ENCODE measurements at places on chromosomes 13 and 19.
A peak's percentile ranks its signal among the peaks of the same experiment; 100 is the strongest.

DNA sequence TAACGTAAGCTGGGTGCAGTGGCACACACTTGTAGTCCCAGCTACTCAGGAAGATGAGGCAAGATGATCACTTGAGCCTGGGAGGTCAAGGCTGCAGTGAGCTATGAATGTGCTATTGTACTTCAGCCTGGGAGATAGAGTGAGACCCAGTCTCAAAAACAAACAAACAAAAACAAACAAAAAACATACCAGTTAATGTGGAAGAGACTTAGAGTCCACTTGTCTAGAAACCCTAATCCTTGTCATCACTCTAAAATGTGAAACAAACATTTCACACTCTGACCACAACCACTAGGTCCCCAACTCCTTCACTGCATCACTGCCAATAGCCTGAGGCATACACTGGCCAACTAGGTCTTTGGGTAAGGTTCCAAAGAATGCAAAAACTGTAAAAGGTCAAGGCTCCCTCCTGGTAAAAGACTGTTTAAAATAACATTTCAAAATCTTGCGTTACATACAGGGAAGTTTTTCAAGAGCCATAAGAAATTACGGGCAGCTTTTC is 28.6 kb upstream of the CYP2B6 start:
- DNase-seq, result no peak

DNA sequence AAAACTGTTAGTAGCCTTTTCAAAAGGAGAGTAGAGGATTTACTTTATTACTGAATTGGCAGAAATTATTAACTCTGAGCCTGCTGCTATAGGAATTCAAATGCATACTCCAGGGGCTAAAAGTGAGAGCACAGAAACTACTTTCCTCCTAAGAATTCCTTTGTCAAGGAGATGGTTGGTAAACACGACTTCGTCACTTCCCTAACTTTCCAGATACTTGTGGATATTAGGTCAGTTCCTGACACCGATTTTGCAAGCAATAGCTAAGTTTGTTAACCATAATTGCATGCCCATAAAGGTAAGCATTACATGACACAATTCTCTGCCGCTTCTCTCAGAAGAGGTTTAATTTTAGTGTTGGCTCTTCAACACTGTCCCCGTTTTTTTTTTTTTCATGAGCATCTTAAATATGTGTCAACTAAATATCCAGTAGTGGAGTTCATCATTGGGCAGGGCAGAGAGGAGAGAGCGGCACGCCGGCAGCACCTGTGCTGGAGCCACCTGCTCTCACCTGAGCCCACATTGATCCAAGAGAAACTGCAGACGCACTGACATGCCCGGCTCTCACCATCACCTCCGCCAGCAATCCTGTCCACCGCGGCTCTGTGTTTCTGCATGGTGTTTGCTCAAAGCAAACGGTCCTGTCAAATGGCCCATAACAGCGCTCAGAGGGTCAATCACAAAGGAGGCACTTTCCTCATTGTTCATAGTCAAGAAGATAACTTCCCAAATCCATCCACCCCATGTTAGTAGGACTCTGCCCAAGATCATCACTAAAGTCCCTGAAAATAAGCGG is 2.6 kb downstream of the MED26 start:
- no peak for DNase-seq

GRCh38 chr19:30760014-30760413 is 387.8 kb downstream of the ZNF536 start:
- DNase-seq, result no peak

GRCh38 chr19:1935484-1936208 is 5.3 kb upstream of the CSNK1G2 start:
- DNase-seq, result no peak

GRCh38 chr13:78339927-78340326 is 263.4 kb downstream of the POU4F1 start:
- DNase-seq, result no peak

- DNase-seq, result peak; percentile 29
Measured at GRCh38 chr19:33868788-33869412, 72.2 kb downstream of the KCTD15 start.

- DNase-seq, result no peak
Measured at GRCh38 chr13:42170029-42170428, 101.9 kb upstream of the AKAP11 start.

GRCh38 chr19:10412257-10412977 is 7.9 kb upstream of the PDE4A start:
- no peak for DNase-seq

GRCh38 chr13:109707742-109708617 is 78.4 kb downstream of the IRS2 start:
- no peak for DNase-seq

GRCh38 chr19:1239796-1240737 is 1.5 kb upstream of the ATP5F1D start:
- peak; percentile 96 for DNase-seq

DNA sequence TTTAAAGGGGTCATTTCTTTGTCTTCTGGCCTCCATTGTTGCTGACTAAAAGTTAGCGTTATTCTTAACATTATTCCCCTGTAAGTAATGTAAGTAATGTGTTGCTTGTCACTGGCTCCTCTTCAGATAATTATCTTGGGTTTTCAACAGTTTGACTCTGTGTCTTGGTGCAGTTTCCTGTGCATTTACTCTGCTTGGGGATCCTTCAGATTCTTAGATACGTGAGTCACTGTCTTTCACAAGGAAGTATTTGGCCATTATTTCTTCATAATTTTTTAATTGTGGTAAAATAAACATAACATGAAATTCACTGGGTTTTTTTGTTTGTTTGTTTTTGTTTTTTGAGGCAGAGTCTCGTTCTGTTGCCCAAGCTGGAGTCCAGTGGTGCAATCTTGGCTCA is 13.5 kb upstream of the OR7D2 start:
- DNase-seq, result no peak

DNA sequence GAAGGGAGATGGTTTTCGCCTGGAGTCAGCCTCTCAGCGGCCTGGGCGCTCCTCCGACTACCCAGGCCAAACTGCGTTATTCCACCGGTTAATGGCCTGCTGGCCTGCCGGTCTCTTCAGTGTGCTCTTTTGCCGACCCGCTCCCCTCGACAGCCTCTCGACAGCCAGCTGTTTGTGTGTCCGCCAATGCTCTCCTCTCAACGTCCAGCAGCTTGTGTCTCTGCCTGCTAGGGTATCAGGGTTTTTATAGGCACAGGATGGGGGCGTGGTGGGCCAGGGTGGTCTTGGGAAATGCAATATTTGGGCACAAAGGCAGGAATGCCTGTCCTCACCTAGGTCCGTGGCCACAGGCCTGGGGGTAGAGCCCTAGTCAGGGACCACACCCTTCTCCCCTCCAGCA is 1.5 kb upstream of the ZNF235 start:
- no peak for DNase-seq

DNA sequence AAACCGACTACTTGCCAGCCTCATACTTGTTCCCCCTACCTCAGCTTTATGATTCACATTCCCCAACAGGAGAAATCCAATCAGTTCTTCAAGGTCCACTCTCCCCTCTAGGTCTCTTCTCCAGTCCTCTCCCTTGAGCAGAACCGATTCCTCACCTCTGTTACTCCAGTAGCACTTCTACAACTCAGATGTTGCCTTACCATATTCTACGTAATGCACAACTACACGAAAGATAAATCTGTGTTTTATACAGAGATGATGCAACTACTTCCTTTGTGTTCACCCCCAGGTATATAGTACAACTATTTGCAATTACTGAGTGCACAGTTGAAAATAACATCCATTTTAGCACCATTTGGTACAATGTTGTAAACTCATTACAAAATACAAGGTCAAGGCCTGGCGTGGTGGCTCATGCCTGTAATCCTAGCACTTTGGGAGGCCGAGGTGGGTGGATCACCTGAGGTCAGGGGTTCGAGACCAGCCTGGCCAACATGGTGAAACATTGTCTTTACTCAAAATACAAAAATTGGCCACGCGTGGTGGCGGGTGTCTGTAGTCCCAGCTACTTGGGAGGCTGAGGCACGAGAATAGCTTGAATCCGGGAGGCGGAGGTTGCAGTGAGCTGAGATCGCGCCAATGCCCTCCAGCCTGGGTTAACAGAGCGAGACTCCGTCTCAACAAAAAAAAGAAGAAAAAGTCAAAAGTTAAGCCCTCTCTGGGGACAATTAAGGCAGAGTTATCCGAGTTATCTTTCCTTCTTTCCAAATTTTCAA is 2.8 kb upstream of the WBP4 start:
- no peak for DNase-seq

DNA sequence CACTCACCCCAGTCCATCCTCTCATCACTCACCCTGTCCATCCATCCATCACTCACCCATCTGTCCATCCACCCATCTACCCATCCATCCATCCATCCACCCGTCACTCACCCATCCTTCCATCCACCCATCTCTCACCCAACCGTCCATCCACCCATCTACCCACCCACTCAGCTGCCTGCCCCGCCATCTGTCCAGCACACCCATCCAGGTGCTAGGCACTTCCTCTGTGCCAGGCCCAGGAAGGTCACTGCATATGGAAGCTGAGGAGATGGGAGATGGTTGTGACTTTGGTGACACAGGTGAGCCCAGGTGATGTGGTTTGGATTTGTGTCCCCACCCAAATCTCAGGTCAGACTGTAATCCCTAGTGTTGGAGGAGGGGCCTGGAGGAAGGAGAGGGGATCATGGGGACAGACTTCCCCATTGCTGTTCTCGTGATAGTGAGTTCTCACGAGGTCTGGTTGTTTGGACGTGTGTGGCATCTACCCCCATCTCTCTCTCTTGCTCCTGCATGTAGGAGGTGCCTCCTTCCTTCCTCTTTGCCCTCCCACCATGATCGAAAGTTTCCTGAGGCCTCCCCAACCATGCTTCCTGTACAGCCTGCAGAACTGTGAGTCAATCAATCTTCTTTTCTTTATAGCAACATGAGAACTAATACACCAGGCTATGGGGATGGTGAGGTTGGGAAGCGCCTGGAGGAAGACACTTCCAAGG is 15.9 kb upstream of the C13orf46 start:
- no peak for DNase-seq

GRCh38 chr19:14477418-14478112 is 2.4 kb upstream of the PTGER1 start:
- DNase-seq, result peak; percentile 51

DNA sequence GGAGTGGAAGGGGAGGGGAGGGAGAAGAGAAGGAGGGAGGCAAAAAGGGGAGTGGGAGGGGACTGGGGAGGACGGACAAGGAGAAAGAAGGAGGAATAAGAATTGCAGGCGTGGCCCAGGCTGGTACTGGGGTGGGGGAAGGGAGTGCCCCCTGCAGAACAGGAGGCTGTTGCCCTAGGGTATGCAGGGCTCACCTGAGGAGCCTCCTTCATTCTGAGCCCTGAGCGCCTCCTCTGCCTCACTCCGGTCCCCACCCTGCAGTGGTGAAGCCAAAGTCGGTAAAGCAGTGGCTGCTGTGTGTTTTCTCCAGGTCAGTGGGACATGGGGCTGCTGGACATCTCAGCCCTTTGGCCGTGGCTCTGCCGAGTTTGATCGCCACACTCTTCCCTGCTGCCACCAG is 9.1 kb upstream of the CDC16 start:
- DNase-seq, result no peak

DNA sequence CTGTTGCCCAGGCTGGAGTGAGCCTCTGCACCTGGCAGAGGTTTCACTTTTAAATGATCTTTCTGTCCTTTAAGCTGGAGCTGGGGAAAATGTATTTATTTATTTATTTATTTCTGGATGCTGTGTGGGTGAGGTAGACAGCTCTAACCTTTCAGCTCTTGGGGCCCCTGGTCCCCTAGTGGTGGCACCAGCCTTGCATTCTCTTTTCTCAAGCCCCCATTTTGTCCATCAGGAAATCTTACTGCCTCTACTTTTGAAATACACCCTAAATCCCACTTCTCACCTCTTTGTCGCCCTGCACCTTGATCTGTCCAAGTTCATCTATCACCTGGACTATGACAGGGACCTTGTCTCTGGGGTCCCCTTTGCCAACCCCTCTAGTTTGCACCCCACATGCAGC is 2.1 kb upstream of the B9D2 start:
- no peak for DNase-seq

DNA sequence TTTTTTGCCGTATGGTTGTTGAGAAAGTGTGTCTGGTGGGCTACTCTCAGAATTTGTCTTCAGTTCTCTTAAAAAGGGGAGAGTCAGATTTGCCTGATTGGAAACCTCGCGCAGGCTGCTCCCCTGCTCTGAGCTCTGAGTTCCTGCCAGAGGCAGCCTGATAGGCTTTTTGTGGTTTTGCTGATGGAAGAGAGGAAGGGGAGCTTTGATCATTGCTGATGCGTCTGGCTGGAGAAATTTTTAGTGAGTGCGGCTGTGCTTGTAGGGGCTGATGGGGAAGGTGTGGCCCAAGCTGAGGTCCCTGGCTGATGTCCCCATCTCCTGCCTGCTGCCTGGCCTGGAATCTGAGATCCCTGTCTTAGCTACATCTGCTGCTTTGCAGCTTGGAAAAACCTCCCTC is 2.8 kb downstream of the CHST8 start:
- DNase-seq, result no peak

DNA sequence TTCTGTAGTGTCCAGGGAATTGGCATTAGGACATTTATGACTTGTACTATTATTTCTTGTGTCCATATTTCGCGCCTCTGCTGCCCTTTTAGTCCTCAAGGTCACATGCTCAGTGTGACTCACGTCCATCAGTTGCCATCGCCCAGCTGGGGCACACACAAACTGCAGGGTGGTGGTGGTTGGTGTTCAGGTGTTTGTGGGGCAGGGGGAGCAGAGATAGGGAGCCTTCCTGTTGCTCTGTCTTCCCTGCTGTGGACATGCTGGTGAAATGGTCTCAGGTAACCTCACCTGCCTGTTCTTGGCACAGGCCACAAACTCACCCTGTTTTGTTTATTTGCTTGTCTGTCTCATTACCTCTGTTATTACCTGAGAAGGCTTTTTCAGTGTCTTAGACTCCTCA is 22.4 kb downstream of the PRR12 start:
- peak; percentile 50 for DNase-seq

DNA sequence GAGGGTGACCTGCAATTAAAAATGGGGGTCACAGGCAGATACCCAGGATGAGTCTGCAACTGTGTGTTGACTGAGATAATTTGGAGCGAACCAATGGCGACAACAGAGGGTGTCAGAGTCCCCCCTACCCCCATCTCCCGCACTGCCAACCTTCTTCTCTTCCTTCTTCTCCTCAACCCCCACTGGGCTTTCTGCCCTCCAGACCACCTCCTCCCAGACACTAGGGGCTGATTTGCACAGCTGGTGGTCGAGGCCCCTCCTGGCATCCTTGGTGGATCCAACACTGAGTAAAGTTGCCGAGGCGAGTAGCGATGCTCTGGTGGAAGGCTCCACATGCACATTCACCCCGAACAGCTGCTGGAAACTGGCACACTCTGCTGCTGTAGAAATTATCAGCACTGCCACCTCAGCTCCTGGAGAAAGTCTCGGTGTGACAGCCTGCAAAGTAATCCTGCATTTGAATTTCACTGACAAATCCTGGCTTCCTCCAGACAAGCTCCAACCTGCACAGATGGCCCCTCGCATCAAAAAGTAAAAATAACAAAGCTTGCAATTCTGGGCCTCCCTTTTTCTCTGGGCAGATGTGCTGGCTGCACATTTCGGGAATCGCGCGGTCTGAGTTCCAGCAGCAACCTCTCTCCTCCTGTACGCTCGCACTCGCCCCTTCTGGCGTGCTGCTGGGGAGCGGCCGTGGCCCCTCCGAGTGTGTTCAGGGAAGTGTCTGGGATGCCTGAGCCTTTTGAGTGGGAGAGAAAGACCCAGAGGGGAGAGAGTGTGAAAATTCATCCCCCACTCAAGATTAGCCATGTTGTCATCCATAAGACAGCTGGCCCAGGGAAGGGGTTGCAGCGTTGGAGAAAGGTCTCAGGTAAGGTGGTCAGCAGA is 28.5 kb downstream of the CCNE1 start:
- DNase-seq, result no peak
